Activated CD4-positive, alpha-beta T cell treated with anti-CD3 and anti-CD28 coated beads for 36 hours (primary cell): ENCODE measurements at places on chromosomes 2 and 18. TPM values are rescaled to one million over a fixed set of nuclear protein-coding genes. Genes with fewer than 3 reads are reported as not detected.

- DNase-seq = peak; percentile 23
Measured at GRCh38 chr2:167293943-167294775, 405.9 kb downstream of the XIRP2 start.

The CFAP65 gene
- not detected for total RNA-seq

- no peak for DNase-seq
Measured at GRCh38 chr2:126645211-126645618, 10.7 kb upstream of the GYPC start.

- DNase-seq = no peak
Measured at GRCh38 chr18:43193336-43193735, 77.9 kb upstream of the RIT2 start.

- no peak for DNase-seq
Measured at GRCh38 chr2:128591861-128592822, 273.5 kb upstream of the HS6ST1 start.

DNA sequence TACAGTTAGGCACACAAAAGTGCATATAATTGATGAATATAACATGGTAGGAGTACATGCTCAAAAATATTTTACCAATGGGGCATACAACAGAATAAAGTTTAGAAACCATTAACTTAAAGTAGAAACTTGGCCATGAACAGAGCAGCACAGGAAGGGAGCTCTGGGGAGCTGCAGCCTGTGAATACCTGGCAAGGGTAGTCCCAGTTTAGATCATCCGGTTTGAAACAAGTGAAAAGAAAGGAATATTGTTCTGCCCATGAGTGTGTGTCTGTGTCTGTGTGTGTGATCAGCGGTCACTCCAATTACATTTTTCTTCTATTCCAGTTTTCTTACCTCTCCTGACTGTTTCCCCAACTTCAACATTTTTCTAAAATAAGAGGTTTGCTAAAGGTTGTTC is 233.0 kb downstream of the ALK start:
- DNase-seq = no peak

DNA sequence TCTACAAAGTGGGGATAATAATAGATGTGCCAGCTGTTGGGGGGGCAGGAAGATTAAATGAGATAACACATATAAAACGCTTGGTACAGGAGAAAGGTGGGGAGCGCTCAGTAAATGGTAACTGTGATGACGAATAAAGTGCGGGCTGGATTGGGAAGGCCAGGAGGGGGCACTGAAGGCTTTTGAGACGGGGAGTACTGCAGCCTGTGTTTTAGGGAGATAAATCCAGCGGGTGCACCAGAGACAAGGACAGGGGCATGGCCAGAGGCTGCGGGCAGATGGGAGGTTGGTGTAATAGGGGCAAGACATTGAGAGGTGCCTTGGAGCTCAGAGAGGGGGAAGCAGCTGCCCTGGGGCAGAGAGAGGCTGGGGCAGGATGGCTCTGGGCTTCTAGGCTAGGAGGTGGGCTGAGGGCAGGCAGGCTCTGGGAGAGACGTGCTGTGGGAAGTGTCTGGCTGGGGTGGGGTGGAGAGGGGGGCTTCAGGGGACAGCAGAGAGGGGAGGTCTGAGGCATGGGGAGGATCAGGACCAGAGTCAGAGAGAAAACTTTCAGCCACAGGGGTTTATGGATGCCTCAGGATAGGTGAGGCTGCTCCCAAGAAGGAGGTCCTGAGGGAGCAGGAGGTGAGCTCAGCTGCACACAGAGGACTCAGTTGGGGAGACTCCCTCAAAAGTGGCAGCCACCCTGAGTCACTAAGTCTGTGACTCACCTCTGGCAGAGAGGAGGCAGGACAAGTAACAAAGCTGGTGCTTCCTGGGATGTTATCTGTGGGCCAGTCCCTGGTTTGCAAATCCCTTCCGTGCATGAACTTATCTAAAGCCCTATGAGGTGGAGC is 18.8 kb downstream of the TEX44 start:
- DNase-seq = peak; percentile 87

DNA sequence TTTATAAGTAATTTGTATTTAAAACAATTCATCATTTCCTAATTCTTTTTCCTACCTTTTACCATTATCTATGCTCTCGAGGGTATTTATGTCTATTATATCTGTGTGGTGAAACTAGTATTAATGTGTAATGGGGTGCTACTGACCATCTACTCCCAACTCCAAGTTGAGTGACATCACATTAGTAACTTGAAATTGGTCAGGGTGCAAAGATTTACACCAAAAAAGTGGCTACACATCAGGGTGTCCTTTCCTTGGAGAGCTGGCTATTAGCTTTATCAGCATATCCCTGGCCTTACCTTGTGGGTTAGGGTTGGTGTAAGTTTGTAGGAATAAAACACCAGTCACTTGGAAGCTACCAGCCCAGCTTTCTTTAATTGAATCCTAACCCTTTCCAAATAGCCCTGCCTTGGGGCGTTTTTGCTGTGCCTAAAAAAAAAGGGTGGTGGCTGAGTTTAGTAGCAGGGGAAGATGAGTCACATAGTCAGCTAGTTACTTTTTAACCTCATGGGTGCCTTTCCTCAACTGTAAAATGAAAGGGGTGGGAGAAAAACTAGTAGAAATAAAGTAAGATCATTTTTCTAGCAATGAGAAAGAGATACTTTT is 14.0 kb downstream of the ANXA4 start:
- DNase-seq = no peak

The DPP10 gene
- total RNA-seq = not detected

- DNase-seq = no peak
Measured at GRCh38 chr2:3527886-3528785, 8.8 kb upstream of the ADI1 start.

DNA sequence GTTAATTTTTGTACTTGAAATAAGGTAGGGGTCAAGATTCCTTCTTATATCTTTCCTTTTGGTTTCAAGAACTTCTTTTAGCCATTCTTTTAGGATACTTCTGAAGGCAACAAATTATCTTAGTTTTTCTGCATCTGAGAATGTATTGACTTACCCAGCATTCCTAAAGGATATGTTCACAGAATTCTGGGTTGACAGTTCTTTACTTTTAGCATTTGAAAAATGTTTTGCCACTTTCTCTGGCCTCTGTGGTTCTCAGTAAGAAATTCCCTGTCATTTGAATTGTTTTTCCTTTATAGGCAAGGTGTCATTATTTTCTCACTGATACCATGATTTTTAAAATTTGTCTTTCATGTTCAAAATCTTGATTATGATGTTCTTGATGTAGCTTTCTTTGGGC is 162.4 kb downstream of the GALNT1 start:
- no peak for DNase-seq

DNA sequence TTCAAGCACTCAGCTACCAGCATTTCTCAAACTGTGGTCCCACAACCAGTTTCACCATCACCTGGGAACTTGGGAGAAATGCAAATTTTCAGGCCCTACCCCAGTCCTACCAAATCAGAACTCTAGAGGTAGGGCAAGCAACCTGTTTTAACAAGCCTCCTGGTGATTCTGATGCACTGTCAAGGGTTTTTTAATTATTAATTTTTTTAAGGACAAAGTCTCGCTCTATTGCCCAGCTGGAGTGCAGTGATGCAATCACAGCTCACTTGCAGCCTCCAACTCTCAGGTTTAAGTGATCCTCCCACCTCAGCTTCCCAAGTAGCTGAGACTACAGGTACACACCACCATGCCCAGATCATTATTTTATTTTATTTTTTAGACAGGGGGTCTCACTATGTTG is 7.8 kb downstream of the ACMSD start:
- no peak for DNase-seq

The RAD51AP2 gene
- total RNA-seq = not detected

GRCh38 chr2:58918141-58918540 is 677.0 kb upstream of the FANCL start:
- no peak for DNase-seq

DNA sequence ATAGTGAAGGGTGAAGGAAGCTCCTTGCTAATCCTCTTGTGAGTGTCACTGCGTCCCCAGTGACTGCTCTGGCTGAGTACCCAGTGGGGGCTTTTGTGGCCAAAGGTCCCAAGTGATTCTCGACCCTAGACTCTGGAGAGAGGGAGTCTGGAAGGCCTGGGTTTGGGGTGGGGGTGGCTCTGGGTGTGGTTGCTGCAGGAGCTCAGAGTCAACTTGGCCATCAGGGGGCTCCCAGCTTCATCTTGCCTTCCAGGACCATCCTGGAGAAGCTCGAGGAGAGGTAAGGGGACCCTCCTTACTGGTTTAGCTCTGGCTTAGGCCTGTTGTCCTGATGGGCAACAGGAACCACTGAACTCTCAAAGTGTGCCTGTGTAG is 592 bp downstream of the PSD4 start:
- peak; percentile 49 for DNase-seq

DNA sequence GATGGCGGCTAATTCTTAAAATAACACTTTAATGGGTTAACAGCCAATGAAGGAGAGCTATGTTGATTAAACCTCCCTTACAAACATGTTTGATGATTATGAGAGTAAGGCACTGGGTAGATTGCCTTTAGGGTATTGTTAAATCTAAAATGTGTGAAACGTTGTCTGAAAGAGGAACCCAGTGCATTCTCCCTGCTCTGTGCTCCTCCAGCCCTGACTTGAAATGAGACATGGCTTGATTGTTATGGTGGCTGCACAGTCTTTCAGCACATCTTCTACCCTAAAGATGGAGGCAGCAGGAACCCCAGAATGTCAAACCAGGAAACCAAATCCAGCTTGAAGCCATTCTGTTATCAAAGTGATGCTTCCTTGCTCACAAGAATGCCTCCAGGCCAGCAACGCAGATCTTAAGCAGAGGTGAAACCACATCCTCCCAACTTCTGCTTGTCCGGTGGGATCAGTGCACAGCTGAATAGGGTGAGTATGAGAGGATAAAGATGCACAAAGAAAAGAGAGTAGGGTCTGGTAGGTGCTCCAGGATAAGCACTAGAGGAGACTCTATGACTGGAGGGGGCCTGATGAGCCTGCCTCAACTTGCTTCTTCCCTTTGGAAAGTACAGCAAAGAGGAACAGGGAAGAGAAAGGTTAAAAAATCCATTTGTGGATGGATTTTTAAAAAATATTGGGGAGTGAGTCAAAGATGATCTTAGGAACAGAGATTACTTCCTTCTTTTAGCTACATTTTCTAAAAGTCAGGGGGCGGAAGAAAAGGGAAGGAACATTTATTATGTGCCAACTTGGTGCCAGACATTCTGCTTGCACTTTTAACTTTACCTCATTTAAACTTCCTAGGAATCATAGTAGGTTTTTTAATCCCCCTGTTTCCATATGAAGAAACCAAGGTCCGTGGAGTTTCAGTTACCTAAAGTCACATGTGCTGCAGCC is 523.0 kb downstream of the TXNL1 start:
- DNase-seq = no peak

The IL18RAP gene
- 6.8 TPM for total RNA-seq

- DNase-seq = peak; percentile 43
Measured at GRCh38 chr18:22838639-22839277, 94.4 kb upstream of the RBBP8 start.

DNA sequence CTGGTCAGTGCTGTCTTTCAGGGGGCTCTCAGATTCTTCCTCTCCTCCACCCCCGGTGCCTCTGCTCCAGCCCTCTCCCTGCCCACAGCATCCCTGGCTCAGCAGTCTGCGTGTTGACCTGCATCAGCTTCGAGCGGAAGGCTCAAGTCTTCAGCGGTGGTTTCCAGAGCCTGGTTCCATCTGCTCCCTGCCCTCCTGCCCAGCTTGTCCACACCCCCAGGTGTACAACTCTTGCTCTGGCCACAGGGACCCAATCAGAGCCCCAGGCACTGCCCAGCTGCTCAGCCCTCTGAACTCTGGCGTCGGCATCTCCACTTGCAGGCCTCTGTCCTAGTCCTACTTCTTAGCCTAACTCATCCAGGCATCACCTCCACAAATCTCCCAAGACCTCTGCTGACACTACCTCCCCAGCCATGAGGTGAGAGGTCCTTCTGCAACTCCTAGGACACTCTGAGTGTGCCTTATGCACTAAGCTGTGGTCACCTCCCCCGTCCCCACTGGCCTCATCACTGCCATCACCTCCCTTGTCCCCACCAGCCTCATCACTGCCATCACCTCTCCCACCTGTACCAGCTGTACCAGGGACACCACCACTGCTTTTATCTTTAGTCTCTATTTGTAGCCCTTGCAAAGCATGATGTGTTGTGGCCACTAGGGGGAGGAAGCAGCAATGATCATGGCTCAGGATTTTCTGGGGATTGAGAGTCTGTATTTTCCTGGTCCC is 60.9 kb downstream of the EDAR start:
- DNase-seq = peak; percentile 64

DNA sequence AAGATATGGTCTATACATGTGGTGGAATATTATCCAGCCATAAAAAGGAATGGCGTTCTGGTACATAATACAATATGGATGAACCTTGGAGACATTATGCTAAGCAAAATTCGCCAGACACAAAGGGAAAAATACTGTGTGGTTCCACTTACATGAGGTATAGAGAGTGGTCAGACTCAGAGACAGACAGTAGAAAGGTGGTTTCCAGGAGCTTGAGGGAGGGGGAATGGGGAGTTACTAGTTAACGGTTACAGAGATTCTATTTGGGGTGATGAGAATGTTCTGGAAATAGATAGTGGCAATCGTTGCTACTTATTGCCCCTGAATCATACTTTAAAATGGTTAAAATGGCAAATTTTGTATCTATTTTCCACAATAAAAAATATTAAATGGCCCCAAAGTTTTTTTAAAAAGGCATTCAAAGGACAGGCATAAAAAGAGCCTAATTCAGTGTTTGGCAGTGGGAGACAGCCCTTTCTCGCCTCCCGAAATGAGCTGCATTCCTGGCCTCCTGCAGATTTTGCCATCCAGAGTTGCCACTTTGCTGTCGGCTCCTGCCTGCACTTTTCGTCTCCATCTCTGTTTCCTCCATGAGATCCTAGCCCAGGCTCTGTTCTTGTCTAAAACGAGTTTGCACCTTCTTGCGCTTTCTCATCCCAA is 13.5 kb downstream of the TNFRSF11A start:
- no peak for DNase-seq

- DNase-seq = peak; percentile 66
Measured at GRCh38 chr2:20225294-20226151, 593 bp upstream of the SDC1 start.

The ASXL2 gene
- total RNA-seq = 36.8 TPM

DNA sequence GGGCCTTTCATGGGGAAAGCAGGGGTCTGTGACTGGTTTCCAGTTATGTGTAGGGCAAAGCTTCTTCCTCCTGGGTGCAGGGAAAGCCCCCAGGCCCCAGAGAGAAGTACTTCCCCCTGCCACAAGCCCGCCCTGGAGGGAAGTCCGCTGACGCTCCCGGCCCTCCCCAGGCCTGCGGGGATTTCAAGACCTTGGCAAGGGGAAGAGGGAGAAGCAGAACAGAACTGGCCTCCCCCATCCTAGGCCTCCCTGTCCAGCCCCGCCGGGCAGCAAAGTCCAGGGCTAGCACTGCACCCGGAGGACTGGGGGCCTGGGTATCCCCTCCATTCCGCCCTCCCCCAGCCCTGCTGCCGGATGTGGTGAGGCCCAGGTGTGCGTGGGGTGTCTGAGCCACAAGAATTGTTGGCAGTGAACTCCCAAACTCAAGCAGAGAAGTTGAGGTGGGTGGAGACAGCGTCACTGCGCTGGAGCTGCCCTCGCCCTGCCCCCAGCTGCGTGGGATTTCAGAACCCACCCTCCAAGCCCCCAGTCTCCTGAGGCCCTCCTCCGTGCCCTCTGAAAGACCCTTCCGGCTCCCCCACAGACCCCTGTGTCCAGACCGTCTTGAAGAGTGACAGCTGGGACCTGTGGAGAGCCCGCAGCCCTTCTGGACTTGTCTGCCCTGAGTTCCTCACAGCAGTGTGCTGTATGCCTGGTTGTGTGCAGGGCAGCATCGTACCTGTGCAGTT is 1.1 kb upstream of the DUSP2 start:
- DNase-seq = peak; percentile 96
